Left lung (tissue), 14 donors: ENCODE measurements at places on chromosomes 2 and 18. TPM values are rescaled to one million over a fixed set of nuclear protein-coding genes. Genes with fewer than 3 reads are reported as not detected.

The CSRNP3 gene
- 5.5 TPM for total RNA-seq

The MC4R gene
- total RNA-seq: 0.16 TPM

The KATNAL2 gene
- 4.2 TPM for total RNA-seq

The IRS1 gene
- total RNA-seq: 13.3 TPM

The LIMS4 gene
- total RNA-seq: 2.0 TPM

The DCC gene
- 0.61 TPM for total RNA-seq

The UGT1A4 gene
- total RNA-seq: not detected

The RNF125 gene
- 6.1 TPM for total RNA-seq

GRCh38 chr18:58034370-58034769 lies 9.7 kb upstream of the NEDD4L start:
- no peaks in the 10 kb centered on the region for H3K4me1 ChIP-seq
- H3K27me3 ChIP-seq: no peaks in the 10 kb centered on the region
- DNase-seq: no peak
- no peak overlapping the region for H3K4me3 ChIP-seq
- H3K27ac ChIP-seq: no peak overlapping the region

DNA sequence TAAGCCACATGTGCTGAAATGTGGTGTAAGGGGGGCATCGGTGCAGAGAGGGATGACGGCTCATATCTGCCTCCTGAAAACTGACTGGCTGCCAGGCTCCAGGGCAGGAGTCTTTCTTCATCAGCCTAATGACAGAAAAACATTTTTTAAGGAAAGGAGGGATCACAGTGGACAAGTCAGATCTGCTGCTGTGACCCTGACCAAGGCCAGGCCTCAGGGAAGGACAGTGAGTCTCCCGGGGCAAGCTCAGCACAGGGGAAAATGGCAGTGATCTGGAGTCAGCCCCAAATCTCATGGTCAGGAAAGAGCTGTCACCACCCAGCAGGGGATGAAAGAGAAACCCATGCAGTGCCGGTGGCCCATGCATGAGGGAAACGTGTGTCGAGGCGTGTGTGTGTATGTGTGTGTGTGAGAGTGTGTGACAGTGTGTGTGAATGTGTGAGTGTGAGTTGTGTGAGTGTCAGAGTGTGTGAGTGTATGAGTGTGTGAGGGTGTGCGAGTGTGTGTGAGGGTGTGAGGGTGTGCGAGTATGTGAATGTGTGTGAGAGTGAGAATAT lies 134.5 kb downstream of the INHBB start:
- H3K36me3 ChIP-seq: no peaks in the 10 kb centered on the region
- H3K4me3 ChIP-seq: no peak overlapping the region

DNA sequence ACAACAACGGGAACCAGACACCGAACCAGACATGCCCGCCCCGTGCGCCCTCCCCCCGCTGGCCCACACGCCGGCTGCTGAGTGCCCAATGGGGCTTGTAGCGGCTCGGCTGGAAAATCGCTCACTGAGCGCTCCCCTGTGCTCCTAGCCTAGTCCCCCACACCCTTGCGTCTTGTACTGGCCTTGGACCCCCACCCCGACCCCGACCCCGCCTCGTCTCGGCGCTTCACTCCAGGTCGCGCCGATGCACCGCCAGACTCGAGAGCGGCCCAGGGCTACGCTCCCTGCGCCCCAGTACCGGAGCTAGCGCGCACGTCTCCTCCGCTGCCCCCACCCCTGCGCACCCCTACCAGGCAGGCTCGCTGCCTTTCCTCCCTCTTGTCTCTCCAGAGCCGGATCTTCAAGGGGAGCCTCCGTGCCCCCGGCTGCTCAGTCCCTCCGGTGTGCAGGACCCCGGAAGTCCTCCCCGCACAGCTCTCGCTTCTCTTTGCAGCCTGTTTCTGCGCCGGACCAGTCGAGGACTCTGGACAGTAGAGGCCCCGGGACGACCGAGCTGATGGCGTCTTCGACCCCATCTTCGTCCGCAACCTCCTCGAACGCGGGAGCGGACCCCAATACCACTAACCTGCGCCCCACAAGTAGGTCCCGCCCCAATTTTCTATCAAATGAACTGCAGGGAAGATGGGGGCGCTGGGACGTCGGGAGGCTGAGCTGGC lies 1.5 kb downstream of the GAD1 start:
- H3K27ac ChIP-seq: no peak overlapping the region
- H3K4me3 ChIP-seq: peak overlapping the region; percentile 29
- H3K27me3 ChIP-seq: peaks cover 100% of the 10 kb centered on the region
- H3K36me3 ChIP-seq: no peaks in the 10 kb centered on the region

DNA sequence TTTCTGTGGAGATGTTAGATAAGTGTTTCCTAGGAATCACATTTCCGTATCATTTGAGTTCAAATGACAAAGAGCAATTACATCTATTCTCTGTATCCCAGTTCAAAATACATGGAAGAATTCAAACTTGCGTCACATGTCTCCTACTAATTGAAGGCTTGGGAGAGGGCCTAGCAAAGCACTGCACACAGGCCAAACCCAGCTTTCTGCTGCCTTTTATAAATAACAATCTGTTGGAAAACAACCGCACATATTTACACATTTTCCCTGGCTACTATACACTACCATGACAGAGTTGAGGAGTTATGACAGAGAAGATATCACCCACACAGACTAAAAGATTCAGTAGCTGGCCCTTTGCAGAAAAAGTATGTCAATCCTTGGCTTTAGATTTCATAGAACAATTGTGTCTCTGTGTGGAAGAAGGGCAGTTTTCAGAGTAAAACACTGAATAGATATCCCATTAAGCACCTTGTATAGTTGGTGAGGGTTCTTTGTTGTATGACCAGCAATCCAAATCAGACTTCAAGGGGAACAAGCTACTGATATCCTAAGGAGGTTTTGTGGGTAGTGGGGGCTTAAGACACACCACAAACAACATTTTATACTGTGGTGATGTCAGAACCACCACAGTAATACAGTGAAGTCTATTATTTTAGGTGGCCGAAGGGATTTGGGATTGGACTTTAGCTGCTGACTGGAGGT lies 861.3 kb downstream of the CCDC85A start:
- H3K4me1 ChIP-seq: no peaks in the 10 kb centered on the region
- H3K36me3 ChIP-seq: no peaks in the 10 kb centered on the region
- no peak for DNase-seq
- no peaks in the 10 kb centered on the region for H3K27me3 ChIP-seq

DNA sequence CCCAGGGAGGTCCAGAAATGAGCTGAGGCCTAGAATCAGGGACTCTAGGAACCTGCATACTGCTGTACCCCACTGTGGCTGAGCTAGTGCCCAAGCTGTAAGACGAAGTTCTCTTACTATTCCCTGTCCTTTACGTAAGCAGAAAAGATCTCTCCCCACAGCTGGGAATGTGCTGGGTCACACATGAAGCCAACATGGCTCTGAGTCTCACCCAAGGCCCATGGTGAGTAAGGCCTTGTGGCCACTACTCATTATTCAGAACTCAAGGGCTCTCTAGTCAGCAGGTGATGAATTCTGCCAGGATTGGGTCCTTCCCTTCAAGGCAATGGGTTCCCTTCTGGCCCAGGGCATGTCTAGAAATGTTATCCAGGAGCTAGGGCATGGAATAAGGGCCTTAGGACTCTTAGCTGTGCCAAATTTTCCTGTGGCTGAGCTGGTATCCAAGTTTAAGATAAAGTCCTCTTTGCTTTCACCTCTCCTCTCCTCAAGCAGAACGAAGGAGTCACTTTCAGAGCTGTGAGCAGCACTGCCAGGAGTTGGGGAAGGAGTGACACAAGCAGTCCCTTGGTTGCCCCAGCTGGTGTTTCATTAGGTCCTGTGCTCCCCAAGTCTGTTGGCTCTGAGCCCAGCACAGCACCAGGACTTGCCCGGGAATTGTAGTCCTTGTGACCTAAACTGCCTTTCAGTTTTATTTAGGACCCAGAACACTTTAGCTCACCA lies 707.6 kb downstream of the SLC4A3 start:
- no peak overlapping the region for H3K4me3 ChIP-seq
- no peak overlapping the region for H3K27ac ChIP-seq
- no peaks in the 10 kb centered on the region for H3K27me3 ChIP-seq

GRCh38 chr2:11777066-11777782 lies 30.8 kb downstream of the LPIN1 start:
- H3K4me3 ChIP-seq: no peak overlapping the region
- peaks cover 16% of the 10 kb centered on the region for H3K4me1 ChIP-seq
- H3K27ac ChIP-seq: no peak overlapping the region
- H3K36me3 ChIP-seq: no peaks in the 10 kb centered on the region
- DNase-seq: no peak

DNA sequence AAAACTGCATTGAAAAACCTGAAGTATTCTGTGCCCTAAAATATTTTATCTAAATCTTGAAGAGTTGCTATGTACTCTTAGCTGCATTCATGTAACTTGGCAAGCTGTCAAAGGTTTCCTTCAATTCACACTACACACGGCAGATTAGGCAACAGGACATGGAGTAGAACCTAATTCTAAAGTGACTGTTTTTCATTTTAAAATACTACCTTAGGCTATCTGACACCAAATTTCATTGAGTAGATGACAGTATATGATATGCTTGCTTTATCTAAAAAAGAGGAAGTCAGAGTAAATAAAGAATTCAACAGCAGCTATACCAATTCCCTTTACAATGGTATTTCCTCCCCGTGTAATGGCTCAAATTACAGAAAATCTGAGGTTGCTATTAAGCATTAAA lies 45.4 kb downstream of the EXOC6B start:
- no peaks in the 10 kb centered on the region for H3K27me3 ChIP-seq
- DNase-seq: no peak
- H3K36me3 ChIP-seq: no peaks in the 10 kb centered on the region
- no peak overlapping the region for H3K27ac ChIP-seq
- H3K4me1 ChIP-seq: no peaks in the 10 kb centered on the region

GRCh38 chr2:56985609-56986008 lies 801.8 kb downstream of the CCDC85A start:
- no peaks in the 10 kb centered on the region for H3K27me3 ChIP-seq
- H3K4me3 ChIP-seq: no peak overlapping the region
- no peaks in the 10 kb centered on the region for H3K36me3 ChIP-seq

DNA sequence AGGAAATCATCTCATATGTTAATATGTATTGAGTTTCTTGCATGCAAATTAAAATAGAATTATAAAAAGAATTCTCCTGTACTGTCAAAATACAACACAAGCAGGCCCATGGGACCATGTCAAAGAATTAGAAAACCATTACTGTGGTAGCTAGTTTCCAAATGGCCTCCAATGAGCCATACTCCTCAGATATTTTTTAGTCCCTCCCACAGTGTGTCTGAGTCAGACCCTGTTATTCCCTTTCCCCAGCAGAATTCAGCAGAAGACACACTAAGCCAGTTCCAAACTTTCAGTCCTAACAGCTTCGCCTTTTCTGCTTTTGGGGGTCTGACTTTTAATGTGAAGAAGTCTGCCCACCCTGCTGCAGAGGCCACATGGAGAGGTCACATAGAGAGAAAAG lies 86.7 kb downstream of the FIGN start:
- H3K27me3 ChIP-seq: no peaks in the 10 kb centered on the region
- H3K36me3 ChIP-seq: no peaks in the 10 kb centered on the region
- H3K4me1 ChIP-seq: no peaks in the 10 kb centered on the region
- H3K27ac ChIP-seq: no peak overlapping the region
- no peak for DNase-seq

DNA sequence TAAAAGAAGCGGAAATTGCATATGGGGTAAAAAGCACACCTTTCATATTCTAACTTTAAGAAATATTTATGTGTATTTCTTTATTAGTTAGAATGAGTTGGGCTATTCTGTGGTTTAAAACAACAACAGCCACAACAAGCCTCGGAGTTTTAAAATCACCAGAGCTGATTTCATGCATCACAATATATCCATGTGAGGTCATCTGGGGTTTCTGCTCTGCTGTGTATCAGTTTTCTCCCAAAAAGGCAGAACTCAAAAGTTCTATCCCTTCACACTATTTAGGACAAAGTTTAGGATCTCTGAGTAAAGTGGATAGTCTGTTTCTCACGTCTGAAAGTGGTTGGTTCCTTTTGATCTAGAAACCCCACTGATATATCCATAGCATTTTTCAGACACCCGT lies 601.5 kb upstream of the GCFC2 start:
- no peak overlapping the region for H3K27ac ChIP-seq
- H3K4me3 ChIP-seq: no peak overlapping the region
- no peaks in the 10 kb centered on the region for H3K4me1 ChIP-seq

DNA sequence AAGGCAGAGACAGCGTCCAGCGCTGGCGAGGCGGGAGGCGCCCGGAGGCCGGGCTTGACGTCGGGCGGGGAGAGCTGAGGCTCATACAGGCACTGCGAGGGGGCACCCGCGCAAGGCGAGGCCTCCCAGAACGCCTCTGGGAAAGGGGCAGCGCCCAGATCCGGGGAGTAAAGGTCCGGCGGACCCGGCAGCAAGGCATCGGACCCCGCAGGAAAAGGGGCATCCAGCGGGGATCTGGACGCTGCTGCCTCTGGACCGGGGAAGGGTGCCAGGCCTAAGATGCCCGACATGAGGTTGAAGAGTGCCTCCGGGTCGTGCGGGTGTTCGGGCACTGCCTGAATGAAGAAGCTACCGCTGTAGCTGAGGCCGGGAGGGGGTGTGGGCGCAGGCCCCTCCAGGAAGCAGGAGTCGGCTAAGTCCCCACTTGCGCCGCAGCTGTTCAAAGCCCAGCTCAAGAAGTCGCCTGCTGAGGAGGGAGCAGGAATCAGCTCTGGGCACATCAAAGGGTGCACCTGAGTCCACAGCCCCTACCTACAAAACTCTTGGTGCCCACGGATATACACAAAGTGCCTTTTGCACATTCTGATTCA lies 937 bp downstream of the EGR4 start:
- H3K4me3 ChIP-seq: no peak overlapping the region
- H3K4me1 ChIP-seq: peaks cover 24% of the 10 kb centered on the region
- H3K27ac ChIP-seq: no peak overlapping the region
- peaks cover 96% of the 10 kb centered on the region for H3K27me3 ChIP-seq
- DNase-seq: no peak
- H3K36me3 ChIP-seq: no peaks in the 10 kb centered on the region

DNA sequence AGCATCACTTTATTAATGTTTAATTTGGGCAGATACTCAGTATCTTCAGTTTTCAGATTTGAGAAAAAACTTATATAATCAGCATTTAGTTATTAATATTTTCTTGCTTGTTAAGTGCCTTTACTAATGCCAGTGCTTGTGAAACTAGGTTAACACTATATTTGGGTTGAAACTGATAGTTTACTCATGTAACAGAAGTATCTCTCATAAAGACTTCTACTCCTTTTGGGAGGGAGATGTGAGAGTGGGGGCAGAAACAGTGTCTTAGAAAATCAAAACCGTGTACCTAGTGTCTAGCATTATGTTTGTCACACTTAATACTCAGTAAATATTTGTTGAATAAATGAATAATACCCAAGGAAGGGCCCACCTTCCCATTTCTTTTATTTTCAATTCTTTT lies 129.5 kb downstream of the MSTN start:
- no peak overlapping the region for H3K4me3 ChIP-seq
- no peaks in the 10 kb centered on the region for H3K36me3 ChIP-seq
- H3K4me1 ChIP-seq: no peaks in the 10 kb centered on the region
- DNase-seq: no peak

DNA sequence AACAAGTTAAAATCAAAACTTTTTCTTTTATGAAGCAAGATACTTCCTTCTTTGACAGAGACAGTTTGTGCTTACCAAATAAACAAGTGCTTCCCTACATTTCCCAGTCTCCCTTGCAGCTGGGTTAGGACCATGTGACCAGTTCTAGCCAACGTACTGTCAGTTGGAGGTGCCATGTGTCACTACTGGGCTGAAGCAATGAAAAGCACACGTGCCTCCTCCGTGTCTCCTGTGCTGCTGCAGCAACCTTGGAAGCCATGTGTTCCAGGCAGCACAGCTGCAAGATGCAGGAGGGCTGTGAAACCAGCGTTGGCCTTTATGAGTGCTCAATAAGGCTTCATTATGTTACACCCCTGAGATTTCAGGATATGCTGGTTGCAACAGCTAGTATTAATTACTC lies 93.2 kb downstream of the DHRS9 start:
- no peaks in the 10 kb centered on the region for H3K27me3 ChIP-seq
- no peak for DNase-seq
- H3K36me3 ChIP-seq: no peaks in the 10 kb centered on the region

- H3K27me3 ChIP-seq: no peaks in the 10 kb centered on the region
- H3K4me1 ChIP-seq: peaks cover 49% of the 10 kb centered on the region
- peak overlapping the region; percentile 90 for H3K27ac ChIP-seq
- H3K4me3 ChIP-seq: peak overlapping the region; percentile 30
These were observed 133.4 kb downstream of the HDAC4 start for GRCh38 chr2:239267288-239267951.
